Substantia nigra (tissue), 51 donors: ENCODE measurements at places on chromosomes 12 and 14.

GRCh38 chr12:62817556-62818271 is 117.2 kb downstream of the PPM1H start:
- no peak for DNase-seq

- no peak for DNase-seq
These were observed 126.5 kb downstream of the PDE3A start for GRCh38 chr12:20494851-20495250.

DNA sequence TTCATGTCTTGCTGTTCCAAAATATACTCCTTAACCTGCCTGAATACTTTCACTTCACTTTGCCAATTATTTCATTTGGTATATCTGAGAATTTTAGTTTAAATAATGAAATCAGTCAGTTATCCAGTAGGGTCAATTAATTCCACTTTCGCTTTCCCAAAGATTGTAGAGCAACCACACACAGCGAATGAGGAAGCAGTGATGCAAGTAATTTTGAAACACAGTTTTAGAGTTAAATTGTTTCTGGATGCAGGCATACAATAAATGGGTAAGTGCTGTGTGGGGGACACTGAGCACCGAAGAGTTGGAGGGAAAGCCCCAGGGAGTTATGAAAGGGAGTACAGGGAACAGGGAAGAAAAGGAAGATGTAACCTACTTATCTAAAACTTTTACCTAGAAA is 62.8 kb downstream of the TSHR start:
- DNase-seq: no peak

GRCh38 chr12:26726956-26727355 is 106.0 kb downstream of the ITPR2 start:
- DNase-seq: no peak

GRCh38 chr12:105296116-105297089 is 34.1 kb upstream of the C12orf75 start:
- no peak for DNase-seq

GRCh38 chr12:131776237-131776889 is 51.8 kb upstream of the MMP17 start:
- no peak for DNase-seq

DNA sequence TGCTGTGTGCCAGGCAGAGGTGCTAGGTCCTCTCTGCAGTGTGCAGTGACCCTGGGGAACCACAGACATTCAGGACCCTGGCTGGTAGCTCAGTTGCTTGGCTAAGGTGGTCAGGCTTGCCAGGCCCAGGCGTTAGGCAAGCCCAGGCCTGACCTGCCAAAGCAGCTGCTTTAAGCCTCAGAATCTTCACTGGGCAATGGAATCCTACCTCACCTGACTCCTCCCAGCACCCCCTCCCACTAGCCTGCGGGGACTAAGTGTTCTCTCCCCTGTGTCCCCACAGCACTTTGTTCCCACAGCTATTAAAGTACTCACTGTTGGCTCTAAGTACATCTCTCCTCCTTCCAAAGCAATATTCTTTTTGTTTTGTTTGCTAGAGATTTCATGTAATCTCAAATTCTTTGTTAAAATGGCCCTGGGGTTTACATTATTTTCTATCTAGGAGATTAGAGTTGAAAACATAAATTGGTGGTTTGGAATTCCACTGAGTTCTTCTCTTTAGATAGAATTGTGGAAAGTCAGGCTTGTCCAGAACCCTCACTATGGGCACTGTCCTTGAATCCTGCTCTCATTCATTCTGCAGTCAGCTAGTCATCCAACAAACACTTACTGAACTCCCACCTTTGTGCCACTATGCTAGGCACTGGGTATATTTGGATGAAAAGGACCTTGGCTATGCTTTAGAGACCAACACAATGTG is 44.4 kb downstream of the DGLUCY start:
- no peak for DNase-seq

DNA sequence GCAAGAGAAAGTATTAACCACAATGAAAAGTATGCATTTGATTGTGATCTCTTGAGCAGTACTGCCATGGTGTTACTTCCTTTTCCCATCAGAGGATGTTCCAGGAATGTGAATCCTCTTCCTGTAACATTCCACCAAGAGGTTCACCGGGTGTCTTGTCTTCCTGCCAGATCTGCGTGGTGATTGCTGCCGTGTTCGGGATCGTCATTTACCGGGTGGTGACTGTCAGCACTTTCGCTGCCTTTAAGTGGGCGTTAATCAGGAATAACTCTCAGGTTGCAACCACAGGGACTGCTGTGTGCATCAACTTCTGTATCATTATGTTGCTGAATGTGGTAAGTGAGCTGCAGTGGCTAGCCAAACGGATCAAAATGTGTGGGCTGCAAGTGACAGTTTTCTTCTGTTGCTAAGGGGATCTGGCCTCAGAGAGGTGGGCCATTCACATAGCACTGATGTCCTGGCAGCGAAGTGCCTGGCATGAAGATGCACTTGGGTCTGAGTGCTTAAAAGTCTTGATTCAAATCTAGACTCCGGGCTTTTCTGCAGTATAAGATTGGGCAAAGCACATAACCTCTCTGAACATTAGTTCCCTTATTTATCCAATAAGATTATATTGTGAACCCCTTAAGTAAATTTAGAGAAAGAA is 123.4 kb downstream of the SLC5A8 start:
- no peak for DNase-seq

DNA sequence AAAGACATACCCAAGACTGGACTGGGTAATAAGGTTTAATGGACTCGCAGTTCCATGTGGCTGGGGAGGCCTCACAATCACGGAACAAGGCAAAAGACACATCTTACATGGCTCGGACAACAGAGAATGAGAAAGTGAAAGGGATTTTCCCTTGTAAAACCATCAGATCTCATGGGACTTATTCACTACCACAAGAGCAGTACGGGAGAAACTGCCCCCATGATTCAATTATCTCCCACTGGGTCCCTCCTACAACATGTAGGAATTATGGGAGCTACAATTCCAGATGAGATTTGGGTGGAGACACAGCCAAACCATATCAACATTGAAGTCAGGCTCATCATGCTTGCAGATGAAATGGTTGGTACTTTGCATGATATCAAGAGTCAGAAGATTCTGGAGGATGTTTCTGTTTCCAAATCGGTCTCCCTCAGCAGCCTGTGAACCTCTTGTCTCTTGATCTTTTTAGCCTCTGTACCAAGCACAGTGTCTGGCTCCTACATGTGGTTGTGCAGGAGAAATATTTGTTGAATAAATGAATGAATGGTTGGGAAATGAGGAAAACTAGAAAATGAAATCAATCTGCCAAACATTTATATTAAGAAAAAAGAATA is 98.6 kb downstream of the VRK1 start:
- no peak for DNase-seq

DNA sequence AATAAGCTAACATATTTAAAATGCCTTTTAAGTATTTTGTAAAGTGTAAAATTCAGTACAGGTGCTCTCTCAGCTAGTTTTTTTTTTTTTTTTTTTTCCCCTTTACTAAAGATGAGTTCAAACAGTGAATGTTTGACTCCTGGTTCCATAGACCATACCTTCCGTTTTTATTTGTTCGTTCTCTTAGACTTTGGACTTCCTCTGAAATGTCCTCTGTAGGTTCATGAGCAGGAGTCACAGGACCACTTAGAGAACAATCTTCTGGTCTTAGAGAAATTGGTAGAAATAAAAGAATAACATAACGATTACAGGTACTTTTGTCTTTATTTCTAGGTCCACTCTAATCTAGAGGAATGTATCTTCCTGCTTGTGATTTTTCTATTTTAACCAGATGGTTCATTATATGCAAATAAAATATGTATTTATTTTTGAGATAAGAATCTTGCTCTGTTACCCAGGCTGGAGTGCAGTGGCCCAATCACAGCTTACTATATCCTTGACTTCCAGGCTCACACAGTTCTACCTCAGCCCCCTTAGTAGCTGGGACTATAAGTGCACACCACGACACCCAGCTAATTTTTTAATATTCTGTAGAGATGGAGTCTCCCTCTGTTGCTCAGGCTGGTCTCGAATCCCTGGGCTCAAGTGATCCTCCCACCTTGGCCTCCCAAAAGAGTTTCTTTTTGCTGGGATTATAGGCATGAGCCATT is 25.8 kb downstream of the STYX start:
- DNase-seq: no peak

DNA sequence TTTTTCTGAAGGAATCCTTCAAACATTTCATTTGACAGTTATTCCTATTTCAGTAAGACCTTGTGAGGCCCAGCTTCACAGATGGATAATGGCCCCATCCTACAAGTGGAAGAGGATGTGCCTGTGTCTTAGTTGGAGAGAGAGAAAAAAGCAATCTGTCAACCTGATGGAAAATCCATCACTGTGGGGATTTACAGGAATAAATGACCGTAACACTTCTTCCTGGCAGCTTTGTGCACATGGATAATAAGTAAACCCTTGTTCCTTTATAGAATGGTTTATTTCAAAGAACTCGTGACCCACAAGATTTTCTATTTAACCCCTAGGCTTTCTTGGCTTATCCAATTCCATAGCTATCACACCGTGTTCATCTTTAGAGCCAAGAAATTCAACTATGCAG is 121.4 kb upstream of the PCED1B start:
- DNase-seq: no peak

DNA sequence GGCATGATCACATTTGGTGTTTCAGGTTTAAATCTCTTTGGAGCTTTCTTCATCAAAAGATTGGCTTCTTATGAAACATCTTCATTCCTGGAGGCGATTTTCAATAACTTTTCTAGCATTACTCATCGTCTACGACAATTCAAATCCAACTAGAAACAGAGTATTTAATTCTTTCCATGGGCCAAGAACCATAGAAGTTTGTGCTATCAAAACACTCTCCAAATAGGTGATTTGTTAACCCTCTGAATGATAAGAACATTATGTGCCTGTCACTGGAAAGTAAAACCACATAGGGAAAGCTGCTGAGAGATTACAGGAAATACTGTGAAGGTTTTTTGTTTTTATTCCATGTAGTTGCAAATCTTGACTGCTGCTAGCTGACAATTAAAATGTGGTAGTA is 6.9 kb upstream of the DCN start:
- no peak for DNase-seq

DNA sequence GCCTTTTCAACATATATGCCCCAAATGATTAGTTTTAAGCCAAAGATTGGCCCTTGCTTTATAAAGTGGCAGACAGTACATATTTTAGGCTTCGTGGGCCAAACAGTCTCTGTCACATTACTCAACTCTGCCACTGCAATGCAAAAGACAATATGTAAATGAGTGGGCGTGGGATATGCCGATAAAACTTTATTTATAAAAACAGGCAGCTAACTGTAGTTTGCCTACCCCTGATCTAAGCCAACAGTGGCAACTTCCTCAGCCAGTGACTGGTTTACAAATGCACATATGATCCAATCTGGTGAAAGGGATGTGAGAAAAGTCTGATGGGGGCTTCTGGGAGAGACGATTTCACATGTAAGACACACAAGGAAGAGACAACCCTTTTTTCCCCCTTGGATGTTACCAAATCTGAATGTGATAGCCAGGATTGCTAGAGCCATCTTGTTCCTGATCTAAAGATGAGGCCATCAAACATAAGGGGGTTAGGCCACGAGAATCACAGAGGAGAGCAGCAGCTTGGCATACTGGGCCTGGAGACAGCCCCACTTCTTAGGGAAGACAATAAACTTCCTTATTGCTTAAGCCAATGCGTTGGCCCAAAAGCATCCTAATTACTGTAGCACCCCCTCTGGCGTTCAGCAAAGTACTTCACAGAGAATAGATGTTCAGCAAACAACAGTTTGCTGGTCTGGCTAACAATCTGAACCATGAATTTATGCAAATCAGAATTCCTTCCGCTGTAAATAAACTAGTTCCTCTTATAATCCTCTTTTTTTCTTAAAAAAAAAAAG is 75.2 kb upstream of the TMCC3 start:
- DNase-seq: no peak
